ENCODE measurements at places on chromosomes 1 and 21.
A peak's percentile ranks its signal among the peaks of the same experiment; 100 is the strongest.

GRCh38 chr1:61864489-61864888 lies 122.2 kb downstream of the PATJ start:
- DNase-seq = no peak

GRCh38 chr1:41827991-41828570 lies 90.6 kb downstream of the HIVEP3 start:
- DNase-seq = no peak

DNA sequence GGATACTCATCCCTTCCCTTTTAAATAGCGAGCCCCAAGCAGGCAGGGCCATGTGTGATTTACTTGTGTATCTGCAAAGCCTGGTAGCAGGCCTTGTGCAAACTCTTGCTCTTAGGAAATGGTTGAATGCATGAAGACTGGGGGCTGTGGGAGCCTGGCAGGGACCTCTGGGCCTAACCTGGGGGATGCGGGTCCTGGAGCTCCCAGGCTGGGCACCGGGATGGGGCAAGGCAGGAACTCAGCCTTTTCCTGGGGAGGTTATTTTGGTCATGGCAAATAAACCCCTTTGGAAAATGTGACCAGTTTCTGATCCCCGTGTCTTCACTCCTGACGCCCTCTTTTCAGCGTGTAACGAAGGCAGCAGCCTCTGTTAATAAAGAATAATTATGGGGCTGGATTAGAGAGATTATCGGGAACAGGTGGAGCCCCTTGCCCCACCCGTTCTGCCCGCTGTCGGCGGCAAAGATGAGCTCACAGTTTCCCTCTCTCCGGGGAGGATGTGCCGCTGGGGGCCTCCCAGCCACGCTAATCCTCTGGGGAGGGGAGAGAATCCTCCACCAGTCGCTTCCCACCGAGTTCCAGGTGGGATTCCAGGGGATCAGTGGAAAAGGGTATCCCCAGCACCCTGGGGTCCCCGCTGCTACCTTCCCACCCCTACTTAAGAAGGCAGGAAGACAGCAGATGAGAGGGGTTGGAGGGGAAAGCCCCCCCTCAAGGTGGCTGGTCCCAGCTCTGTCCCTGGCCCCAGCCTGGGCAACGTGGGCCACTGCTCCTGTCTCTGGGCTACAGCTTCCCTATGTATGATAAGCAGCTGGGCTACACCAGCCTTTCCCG lies 69.7 kb upstream of the WNT4 start:
- no peak for DNase-seq

- no peak for DNase-seq
Observed at GRCh38 chr21:43012596-43012995, 38.2 kb downstream of the PKNOX1 start.

- DNase-seq = no peak
Observed at GRCh38 chr1:30706528-30706927, 16.9 kb downstream of the MATN1 start.

DNA sequence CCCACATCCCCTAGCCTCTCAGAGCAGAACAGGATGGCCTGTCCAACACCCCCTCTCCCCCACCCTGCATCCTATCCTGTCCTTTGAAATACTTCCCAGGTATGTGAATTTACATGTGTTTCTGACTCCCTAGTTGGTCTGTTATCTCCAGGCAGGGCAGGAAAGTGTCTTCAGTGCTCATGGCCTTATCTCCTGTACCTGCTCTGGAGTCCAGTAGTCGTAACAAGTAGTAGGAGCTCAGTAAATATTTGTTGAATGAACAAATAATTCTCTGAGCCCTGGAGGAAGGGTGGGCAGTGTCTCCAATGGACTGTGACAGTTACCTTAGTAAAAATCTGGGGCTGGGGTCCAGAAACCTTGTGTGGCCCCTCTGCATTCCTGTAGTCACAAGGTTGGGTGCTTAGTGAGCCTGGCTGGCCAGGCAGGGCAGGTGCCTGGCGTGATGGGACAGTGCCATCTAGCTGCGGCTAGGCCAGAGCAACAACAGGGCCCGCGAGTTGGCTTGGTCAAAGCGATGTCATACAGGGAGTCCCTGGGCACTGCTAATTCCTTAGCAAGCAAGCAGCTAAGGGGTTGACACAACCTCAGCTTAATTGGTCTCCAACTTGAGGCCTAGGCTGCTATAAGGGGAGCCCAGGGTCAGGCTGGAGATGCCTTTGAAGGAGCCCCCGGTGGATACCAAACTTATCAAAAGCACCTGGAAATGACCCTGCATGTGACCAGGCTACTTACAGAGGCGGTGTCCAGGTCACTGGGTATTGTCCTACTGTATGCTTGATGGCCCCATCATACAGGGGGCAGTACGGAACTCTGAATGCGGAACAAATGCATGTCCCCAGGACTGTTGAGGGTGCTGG lies 89.0 kb upstream of the PPM1J start:
- DNase-seq = peak; percentile 57

DNA sequence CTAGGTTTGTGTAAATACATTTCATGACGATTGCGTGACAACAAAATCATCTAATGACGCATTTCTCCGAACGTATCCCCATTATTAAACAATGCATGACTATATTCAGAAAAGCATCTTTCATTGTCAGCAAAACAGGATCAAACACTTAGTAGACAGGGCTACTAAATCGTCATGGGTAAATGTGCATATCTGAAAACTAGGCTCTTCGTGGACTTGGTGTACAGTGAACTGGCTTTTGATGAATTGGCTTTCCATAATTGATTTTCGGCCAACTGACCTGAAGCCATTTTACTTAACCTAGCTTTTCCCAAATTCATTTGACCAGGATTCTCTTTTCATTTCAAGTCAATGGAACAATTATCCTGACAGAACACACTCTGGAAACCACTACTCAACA lies 665.0 kb downstream of the SMYD3 start:
- DNase-seq = no peak

DNA sequence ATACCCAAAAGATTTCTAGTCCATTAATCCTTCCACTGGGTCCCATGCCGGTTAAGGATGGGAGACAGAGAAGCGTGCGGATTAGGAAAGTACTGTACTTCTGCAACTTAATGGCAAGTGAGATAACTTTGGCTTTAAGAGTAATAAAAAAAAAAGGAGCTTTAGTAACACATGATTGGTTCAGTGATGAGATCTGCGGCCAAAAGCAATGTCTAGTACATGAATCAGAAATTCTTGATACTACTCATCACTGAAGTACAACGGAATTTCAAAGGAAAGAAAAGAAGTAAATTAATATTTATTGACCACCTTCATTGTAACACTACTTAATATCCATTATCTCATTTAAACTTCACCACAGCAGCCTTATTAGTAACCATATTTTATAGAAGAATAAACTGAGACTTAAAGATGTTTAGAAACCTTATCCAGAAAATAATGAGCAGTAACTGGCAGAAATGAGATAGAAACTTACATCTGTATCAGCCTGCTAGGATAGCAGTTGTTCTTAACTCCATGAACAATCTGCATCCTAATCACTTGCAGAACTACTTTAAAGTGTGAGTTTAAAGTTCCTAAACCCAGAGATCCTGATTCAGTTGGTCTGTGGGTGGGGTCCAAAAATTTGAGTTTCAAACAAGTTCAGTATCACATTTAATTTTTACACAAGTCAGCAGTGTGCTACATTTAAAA lies 14.1 kb upstream of the NUF2 start:
- DNase-seq = no peak

- DNase-seq = no peak
Observed at GRCh38 chr1:59973719-59974118, 47.1 kb upstream of the CYP2J2 start.

- DNase-seq = no peak
Observed at GRCh38 chr1:30601316-30602085, 121.9 kb downstream of the MATN1 start.

GRCh38 chr1:58896246-58897183 lies 112.7 kb upstream of the JUN start:
- no peak for DNase-seq

DNA sequence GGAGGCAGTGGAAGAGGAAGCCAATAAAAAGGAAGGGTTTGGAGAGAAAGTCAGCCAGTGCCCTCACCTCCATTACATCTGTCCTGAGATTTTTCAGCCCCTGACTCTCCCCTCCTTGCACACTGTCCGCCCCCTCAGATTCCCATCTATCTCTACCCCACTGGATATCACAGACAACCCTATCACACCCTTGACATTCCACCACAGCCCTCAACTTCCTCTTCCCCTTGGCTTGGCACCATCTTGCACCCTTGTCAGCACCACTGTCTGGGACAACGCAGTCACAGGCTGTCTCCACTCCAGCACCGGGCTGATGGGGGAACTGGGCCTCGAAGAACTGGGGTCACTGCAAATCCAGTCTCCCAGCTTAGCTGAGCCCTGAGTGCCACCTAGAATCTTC lies 14.2 kb upstream of the PLEKHA6 start:
- DNase-seq = no peak

GRCh38 chr1:15187175-15188129 lies 33.9 kb downstream of the TMEM51 start:
- no peak for DNase-seq

- no peak for DNase-seq
Observed at GRCh38 chr1:28517649-28517999, 11.8 kb downstream of the RCC1 start.

DNA sequence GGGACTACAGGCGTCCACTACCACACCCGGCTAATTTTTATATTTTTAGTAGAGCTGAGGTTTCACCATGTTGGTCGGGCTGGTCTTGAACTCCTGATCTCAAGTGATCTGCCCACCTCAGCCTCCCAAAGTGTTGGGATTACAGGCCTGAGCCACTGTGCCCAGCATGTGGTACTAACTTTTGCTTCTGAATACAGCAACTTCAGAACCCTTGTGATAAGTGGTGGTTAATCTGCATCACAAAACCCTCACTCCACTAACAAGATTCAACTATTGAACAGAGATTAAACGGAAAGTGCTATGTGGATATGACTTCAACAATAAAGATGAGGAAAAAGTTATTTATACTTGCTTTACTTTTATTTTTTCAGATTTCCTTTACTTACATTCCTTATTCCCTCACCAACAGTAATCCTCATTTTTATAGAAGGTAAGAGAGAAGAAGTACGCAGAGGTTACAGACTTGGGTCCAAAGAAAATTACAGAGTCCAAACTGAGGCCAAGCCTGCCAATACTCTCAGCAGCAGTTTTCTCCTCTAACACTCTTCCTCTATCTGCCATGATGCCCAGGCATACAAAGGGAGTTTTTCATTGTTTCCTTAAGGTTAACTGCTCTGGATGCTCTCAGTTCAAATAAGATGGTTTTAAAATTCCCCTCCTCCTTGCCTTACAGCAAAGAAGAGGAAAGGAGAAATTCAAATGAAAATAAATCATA lies 44.3 kb downstream of the SLC16A1 start:
- no peak for DNase-seq

- no peak for DNase-seq
Observed at GRCh38 chr1:158257888-158258287, 3.7 kb downstream of the CD1A start.

GRCh38 chr1:3652548-3653285 lies 401 bp downstream of the TP73 start:
- DNase-seq = no peak

DNA sequence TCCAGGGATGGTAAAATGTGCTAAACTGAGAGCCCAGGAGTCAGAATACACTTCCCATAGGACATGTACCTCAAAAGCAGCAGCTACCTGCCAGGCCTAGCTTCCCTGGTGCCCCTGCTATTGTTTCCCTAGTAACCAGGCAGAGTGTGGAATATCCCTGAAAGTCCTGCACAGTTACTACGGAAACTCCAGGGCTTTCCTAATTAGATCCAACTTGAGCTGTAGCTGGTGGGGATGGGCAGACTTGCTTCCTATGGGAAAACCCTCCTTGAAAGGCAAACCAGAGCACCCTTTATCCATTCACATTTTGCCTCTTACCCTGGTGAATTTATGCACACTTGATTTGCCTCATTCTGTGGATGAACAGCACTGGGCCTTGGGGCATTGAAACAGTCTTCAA lies 559.9 kb upstream of the PBX1 start:
- no peak for DNase-seq

DNA sequence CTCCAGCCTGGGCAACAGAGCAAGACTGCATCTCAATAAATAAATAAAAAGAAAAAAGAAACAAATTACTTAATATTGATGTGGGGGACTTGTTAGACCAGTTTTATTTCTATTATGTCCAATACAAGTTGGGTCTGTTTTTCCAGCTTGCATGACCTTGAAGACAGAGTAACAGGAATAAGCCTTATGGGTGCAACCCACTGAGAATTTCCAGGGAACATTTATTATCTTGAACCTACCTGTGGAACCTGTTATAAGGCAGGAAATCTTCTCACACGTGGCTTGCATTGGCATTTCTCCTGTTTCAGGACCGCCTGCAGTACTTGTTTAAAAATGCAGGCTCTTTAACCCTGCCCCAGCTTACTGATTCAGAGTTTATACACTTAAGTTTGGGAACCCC lies 64.0 kb downstream of the ZBTB17 start:
- DNase-seq = no peak

GRCh38 chr1:9717193-9718005 lies 65.9 kb downstream of the PIK3CD start:
- peak; percentile 96 for DNase-seq

GRCh38 chr1:185670187-185670627 lies 64.0 kb upstream of the HMCN1 start:
- DNase-seq = no peak

- no peak for DNase-seq
Observed at GRCh38 chr1:181100015-181100905, 11.8 kb downstream of the IER5 start.

GRCh38 chr1:165858364-165858823 lies 31.0 kb downstream of the UCK2 start:
- DNase-seq = no peak

DNA sequence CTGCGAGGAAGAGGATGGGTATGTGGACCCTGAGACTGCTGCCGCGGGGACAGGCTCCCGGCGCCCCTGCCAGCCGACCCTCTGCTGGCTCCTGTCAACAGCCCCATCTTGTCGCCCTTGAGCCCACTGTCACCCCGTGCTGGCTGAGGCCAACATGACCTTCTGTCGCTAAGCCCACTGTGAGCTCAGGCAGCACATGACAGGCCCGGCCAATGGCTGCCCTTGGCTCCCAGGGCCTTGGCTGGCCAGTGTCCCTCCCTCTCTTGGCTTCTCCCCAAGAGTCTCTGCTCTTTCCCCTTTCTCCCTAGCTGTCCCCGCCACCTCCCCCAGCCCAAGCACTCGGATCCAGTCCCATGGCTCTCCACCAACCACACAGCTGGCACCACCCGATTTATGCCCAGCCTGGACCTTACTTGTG lies 3.5 kb downstream of the PEX10 start:
- no peak for DNase-seq

DNA sequence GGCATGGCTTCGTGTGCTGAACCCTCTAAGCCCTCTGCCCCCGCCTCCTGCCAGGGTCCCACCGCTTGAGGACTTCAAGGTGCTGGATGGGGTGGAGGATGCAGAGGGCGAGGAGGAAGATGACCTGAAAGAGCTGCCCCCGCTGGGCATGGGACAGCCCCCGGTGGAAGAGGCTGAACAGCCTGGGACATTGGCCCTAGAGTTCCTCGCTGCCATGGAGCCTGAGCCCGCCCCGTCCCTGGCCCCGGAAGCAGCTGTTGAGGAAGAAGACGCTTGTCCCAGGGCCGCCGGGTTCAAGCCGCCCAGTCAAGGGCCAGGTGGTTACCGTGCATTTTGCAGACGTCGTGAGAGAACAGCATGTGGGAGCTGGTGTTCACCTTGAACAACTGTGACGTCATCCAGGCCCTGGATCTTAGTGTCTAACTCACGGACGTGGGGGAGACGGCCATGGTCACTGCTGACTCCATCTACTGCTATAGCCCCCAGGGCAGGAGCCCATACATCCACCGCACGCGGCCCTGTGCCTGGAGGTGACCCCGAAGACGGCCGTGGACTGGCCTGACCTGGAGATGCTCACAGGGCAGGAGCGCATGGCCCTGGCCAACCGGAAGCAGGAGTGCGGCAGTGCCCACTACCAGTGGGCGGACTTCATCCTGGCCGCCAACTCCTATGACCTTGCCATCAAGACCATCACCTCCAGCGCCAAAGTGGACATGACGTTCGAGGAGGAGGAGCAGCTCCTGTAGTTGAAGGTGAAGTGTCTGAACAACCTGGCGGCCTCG lies 90.1 kb downstream of the PPP1R12B start:
- no peak for DNase-seq

Measured in GM19239 (cell line).